ENCODE measurements at places on chromosomes 3 and 15. TPM values are rescaled to one million over a fixed set of nuclear protein-coding genes. Genes with fewer than 3 reads are reported as not detected.

DNA sequence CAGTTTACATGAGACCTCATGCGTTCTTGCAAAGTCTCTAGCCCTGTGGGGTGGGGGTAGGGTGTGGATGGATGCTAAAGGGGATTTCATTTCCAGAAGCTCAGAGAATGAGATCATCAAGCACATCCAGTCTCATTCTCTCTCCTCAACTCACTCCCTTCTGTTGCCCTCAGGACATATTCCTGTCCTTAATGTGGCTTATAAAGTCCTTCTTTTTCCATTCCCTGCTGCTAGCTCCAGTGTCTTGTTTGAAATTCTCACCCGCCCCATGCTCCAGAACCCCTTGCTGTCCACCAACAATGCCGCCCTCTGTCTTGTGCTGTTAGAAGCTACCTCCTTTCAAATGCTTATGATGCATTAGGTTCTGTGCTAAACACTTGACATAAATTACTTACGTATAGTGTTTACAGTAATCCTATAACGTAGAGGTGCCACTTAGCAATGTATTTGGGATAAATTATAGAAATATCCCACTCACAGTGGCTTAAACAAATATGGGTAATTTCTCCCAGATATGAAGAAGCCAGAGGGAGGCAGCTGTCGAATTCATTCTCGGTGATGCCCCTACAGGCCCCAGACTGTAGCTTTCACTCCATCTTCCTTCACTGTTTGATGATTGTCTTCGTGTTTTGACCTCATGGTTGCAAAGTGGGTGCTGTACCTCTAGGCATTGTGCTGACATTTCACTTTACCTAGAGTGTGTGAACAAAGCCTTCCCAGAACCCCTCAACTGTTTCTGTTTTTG, 273.1 kb upstream of the TBL1XR1 start:
- no peak for DNase-seq

GRCh38 chr3:193593668-193594030, 641 bp downstream of the OPA1 start:
- DNase-seq: peak; percentile 50

DNA sequence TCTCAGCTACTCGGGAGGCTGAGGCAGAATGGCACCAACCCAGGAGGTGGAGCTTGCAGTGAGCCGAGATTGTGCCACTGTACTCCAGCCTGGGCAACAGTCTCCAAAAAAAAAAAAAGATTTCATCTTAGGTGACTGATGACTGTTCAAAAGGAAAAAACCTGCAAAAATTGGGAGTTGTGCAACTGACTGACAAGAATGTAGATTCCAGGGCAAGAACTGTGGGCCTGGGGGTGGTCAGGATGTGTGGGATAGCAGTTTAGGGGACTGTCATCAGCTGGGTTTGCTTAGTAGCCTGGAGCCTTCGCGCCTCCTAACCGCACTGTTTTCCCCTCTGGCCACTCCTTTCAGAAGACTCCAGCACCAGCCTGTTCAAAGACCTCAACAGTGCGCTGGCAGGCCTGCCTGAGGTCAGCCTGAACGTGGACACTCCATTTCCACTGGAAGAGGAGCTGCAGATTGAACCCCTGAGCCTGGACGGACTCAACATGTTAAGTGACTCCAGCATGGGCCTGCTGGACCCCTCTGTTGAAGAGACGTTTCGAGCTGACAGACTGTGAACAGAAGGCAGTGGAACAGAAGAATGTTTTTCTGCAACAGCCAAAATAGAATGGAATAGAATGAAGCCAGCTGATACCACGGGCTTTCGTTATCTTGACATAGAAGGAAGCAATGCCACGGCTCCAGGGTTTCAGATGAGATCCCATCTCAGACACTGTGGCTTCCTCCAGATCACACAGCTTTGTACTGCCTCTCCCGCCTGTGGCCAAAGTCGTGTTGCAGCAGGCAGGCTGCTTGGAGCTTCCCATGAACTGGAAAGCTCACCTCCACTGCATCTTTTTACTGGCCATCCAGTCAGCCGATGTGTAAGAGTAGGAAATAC, 75.3 kb upstream of the BLM start:
- DNase-seq: no peak

DNA sequence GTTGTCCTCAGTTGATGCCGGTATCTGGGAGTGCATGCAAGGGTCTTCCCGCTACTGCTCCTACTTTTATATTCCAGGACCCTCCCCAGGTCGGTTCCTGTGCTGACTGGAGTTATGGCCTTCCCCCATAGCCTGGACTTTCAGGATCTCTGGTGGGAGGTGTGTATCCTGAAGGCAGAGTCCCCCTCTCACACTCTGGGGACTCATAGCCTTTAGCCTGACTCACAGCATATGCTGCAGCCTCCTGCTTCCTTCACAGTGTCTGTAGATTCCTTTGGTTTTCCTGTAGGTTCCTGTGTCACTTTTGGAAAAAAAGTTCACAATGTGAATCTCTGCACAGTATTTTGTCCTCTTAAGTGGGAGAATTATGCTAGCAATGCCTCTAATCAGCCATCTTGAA, 180.6 kb upstream of the RBMS3 start:
- DNase-seq: no peak

GRCh38 chr3:26081166-26081565, 291.3 kb downstream of the OXSM start:
- no peak for DNase-seq

- DNase-seq: peak; percentile 29
These were observed 199.1 kb upstream of the ZPLD1 start for GRCh38 chr3:102235679-102236078.

DNA sequence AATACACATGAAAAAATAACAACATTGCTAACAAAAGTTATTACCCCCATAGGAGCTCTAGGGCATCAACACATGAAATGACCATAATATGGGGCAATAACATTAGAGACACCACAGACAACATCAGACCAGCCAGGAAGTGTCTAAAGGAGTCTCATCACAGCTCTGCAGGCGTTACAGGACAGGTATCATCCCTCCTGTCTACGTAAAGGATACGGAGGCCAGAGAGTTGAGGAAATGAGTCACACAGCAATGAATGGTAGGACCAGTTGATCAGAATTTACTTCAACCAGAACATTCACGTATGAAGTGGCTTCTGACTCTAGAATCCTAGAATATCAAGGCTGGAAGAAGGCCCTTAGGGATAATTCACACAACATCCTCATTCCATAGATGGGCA, 1.8 kb downstream of the NME9 start:
- DNase-seq: no peak

GRCh38 chr3:33238923-33239322, 20.3 kb upstream of the SUSD5 start:
- no peak for DNase-seq

- DNase-seq: no peak
These were observed 42.0 kb downstream of the NUP210 start for GRCh38 chr3:13378155-13378554.

DNA sequence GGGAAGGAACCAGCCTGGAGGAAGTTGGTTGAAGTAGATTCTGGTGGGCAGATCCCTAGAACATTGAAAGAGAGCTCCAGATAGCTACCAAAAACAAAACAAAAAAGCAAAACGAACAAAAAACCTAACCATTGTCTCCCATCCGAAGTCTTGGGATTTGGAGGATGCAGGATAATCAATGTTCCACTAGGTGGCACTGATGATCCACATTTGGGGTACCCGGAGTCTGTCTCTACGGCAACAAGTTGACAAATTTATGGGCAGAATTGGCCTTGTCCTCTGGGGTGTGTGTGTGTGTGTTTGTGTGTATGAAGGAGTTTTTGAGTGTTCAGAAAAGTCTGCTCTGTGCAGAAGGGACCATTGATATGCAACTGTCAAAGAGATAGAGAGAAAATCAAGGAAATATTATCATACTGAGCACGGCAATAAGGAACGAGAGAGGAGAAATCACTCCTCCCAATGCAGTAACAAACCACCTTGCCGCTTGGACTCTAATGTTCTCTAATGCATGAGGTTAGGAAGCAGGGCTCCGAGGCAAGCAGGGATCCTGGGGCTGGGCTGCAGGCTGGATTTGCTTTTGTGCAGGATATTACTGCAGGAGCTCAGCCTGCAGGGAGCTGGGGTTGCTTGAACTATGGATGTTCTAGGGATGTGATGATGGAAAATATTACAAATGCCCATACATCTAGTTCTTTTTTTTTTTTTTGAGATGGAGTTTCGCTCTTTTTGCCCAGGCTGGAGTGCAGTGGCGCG, 59.8 kb upstream of the KLHL25 start:
- DNase-seq: peak; percentile 68

Gene MNS1
- total RNA-seq: 0.13 TPM

Gene KNG1
- total RNA-seq: not detected

Gene PCBP4
- 18.1 TPM for total RNA-seq

Gene VPS8
- 43.2 TPM for total RNA-seq

Gene KLHDC8B
- 78.3 TPM for total RNA-seq

Data from dermis microvascular lymphatic vessel endothelial cell (primary cell).